Activated gamma-delta T cell treated with Interleukin-2 at 50 U/mL for 16 hours (primary cell): ENCODE measurements at places on chromosomes 4 and X.

DNA sequence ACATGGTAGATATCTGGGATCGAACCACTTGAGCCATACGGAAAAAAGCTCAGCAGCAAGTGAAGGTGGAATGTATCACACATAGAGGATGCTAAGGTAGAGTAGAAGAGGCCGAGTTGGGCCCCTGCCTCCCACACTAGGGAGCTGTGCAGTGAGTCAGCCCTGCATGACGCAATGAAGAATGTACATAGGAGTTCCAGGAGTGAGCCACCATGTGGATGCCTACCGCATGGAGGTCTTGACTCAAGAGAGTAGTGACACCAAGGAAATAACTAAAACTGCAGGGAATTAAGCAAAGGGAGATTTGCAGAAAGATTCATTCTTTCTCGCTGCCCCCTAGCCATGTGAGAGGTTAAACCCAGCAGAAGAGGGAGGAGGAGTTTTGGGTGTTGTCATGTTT lies 389.6 kb upstream of the IGFBP7 start:
- DNase-seq: no peak

GRCh38 chr4:69831646-69832325 lies 28.2 kb downstream of the SULT1E1 start:
- DNase-seq: no peak

DNA sequence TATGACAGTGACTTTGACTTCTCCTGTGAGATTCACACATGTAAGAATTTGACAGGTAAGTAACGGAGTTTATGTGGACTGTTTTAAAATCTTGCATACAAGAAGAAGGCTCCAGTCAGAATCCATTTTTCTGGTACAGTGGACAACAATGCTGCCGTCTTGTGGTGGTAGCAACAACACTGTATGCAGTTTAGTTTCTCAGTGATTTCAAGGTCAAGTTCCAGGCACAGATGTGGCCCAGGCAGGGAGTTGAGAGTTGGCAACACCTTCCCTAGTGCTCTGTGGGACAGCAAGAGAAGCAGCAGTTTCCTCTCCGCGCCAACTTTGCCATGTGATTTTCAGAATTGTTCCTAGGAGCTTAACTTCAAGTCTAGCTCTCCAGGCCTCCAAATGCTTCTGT lies 56.0 kb upstream of the STPG2 start:
- no peak for DNase-seq

DNA sequence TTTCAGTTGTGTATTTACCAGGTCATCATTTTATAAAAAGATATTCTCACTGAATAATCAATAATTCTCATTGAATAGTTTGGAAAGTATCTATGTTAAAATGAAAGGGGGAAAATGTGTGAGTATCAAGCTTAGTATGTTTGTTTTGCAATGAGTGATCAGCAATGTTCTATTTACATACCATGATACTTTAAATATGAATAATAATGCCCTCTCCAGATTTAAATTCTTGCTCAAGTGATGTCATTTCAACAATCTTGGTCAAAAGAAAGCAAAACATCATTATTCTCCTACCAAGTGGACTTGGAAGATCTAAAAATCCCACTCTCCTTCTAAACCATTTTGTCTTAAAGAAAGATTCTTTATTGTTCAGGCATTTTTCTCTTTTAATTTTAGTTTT lies 42.1 kb upstream of the ANKRD50 start:
- no peak for DNase-seq
